NCI-H1092 (cell line): ENCODE measurements at places on chromosomes 7 and 10.

DNA sequence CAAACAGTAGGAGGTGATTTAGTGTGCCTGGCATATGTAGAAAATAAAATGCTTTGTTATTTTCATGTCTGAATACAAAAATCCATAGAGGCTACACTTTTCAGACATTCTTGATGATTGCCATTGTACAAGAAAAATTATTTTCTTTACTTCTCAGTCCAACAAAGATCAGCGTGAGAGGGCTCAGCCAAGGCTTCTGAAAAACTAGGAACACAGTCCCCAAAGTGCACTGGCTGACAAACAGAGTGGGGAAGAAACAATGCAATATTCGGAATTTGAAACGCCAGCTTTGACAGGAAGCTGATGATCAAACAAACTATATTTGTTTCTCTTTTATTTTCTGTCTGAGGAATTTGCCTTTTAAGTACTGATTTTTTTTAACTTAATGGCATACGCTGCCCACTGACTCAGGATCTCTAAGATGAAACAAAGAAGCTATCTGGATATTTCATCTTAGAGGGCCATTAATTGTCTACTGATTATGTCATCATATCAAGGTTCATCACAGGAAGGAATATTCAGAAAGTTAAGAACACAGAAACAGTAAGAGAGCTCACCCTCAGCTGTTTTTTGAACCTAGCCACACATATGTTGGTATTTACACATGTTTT is 197.0 kb upstream of the INHBA start:
- no peak for DNase-seq

- no peak for DNase-seq
Observed at GRCh38 chr7:111210996-111211395, 120.1 kb downstream of the LRRN3 start.

DNA sequence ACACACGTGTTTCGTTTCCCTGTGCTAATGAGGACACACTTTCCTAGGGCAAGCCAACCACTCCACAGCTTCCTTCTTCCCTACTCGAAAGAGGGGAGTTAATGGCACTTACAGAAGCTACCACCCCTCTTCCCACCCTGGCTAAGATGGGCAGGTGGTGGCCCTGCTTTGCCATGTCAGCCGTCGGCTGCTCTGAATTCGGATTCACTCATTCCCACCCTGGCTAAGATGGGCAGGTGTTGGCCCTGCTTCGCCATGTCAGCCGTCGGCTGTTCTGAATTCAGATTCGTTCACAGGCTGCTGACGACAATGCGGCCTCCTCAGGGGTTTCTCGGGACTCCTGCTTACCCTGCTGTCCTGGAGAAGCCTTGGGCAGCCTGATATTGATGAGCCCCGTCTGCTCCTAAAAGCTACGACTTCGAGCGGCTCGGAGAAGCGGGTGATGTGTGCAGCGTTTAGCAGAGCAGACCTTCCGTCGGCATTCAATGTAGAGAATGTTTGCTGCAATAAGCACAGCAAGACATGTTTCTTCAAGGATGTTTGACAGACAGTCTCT is 56.2 kb upstream of the PPP2R2D start:
- no peak for DNase-seq

DNA sequence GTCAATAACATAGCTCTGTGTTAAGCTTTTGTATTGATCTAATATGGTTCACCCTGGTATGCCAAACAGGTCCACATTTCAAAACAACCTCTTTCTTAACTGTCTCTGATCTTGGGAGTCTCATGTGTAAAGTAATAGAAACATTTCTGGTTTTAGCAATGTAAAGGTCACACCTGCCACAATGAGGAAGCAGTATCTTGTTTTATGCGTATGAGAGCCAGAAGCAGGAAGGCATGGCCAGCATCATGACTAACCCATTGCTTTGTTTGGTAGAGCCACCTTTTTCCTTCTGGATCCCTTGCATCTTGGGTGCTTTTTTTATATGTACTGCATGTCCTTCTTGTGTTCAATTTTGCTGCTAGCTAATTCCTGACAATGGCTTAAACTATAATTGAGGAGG is 411.3 kb upstream of the SEMA3C start:
- no peak for DNase-seq

DNA sequence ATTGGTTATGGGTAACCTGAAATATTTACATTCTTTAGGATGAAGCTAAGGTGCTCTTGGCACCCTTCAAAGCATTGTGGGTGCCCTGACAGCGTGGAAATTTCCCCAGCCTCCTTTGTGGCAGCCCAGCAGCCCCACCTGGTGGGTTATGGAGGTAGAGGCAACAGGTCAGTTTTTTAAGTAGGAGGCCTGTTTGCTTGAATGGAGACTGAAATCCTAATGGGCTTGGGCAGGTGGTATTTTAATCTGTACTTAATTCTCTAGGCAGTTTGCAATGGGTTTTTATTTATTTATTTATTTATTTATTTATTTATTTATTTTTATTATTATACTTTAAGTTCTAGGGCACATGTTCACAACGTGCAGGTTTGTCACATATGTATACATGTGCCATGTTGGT is 139.4 kb downstream of the EPC1 start:
- no peak for DNase-seq

DNA sequence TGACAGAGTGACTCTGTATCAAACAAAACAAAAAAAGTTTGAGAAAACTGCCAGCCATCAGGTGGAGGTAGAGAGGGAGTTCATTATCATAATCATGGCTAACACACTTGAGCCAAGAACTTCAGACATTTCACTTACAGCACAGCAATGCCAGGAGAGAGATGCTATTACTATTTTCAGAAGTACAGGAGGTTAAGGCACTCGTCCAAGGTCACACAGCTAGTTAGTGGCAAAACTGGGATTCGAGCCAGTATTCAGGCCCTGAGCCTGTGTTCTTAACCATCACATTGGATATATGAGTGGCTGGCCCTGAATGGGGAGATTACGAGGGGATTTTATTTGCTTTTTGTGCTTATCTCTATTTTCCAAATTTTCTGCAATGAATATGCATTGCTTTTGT is 24.8 kb upstream of the UNC5B start:
- DNase-seq: no peak

DNA sequence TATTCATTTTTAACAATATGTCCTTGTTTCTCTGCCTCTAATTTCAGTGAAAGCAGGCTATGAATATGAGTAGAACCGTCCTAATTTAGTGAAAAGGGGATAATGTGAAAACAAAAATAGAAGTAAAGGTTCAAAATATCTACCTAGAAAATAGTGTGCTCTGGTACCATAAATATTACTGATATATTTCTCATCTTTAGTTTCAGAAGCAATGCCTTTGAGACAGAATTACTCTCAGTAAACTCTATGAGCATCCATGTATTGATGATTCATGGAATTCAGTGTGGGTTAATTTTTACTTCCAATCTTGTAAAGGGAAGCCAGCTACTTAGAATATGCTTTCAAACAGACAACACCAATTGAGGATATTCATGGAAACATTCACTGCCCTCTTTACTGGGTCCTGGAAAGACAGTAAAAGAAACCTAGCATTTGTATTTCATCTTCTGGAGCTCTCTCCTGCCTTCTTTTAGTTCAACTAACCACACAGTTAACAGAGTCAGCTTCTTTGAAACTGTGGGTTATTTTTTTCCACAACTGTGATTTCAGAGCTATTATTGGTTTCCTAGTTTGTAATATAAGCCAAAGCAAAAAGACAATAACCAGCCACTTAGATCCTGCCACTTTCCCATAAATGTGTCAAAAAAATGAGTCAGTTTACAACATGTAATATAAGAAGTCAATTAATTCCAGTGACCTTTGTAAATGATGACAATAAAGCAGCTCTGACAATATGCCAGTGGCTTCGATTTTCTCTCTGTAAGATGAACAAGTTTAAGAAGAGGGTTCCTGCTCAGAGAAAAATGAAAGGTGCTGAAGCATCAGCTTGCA is 1.7 kb downstream of the LRRN3 start:
- DNase-seq: peak; percentile 31
